ENCODE measurements at places on chromosomes 1 and 21.

DNA sequence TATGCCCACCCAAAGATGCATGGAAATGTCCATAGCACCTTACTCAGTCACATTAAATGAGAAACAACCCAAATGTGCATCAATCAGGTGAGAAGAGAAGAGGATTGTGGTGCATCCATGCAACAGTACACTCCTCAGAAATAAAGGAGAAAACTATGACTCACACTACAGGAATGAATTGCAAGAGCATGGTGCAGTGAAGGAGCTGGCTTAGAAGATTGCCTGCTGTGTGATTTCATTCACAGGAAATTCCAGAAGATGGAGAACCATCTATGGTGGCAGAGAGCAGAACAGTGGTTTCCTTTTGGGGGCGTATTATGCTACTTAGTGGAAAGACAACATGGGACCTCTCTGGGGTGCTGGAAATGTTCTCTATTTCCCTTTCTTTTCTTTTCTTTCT is 278.6 kb upstream of the AJAP1 start:
- no peak for DNase-seq

DNA sequence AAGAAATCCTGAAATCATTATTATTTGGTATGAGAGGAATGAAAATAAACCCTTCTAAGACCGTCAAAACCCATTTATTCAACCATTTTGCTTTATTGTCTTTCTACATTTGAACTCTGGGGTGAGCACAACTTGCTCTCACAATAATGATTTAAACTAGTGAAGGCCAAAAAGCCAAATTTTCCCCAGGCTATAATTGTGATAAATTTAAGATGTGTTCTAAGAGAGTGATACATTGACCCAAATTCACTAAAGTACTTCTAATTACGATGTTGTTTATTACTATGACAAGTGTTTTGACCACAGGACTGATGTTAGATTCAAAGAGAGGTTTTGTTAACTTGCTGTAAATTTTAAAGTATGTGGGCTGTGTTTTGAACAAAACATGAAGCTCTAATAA is 670.9 kb upstream of the NR5A2 start:
- no peak for DNase-seq

GRCh38 chr1:112776688-112777087 is 61.6 kb upstream of the PPM1J start:
- DNase-seq: no peak

DNA sequence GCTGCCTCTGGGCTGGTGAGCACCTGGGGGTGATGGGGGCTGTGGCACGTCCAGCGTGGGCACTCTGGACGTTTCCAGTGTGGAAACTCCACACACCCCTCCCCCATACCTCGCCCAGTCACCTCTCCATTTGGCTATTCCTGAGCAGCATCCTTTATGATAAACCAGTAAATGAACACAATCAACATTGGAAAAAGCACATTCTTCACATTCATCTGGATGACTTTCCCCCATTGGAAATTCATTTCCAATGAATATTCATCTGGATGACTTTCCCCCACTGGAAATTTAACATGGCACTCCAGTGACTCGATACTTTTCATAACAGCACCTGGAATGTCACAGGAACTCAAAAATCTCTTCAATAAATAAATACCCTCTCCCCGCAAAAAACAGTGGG is 104.8 kb upstream of the KRTAP19-8 start:
- no peak for DNase-seq

GRCh38 chr1:178541829-178542553 is 29.1 kb downstream of the TEX35 start:
- no peak for DNase-seq
